Stimulated activated CD4-positive, alpha-beta T cell treated with anti-CD3 and anti-CD28 coated beads, Interleukin-12 subunit alpha, Interleukin-12 subunit beta, amount 100 ng/mL, for 48 hours (primary cell): ENCODE measurements at places on chromosomes 7 and 10.

DNA sequence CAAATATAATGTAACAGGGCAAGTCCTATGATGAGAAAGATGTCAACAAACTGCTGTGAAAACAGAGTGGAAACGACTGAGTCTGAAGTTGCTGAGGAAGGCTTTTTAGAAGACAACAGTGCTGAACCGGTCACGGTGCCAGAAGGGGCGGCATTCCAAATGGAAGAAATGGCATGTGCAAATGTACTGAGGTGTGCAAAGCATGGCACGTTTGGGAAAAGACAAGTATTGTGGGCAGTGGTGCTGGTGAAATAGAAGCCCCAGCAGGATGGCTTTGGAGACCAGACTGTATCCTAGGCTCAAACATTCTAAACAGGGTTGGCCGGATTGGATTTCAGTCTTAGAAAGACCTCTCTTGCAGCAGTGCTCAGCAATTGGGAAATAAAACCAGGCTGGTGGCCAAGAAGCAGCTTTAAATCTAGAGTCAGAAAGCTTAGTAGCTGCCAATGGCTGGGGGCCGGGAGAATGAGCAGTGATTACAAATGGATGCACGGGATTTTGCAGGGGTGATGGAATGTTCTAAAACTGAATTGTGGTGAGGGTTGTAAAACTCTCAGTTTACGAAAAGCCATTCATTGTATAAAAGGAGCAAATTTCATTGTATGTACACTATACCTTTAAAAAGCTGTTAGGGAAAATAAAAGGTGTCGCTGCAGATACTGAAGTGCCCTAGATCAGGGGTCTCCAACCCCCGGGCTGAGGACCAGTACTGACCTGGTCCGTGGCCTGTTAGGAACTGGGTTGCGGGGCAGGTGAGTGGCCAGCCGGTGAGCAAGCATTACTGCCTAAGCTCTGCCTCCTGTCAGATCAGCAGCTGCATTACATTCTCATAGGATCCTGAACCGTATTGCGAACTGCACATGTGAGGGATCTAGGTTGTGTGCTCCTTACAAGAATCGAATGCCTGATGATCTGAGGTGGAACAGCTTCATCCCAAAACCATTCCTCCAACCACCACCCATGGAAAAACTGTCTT, 141.6 kb downstream of the HIBADH start:
- no peak for DNase-seq

DNA sequence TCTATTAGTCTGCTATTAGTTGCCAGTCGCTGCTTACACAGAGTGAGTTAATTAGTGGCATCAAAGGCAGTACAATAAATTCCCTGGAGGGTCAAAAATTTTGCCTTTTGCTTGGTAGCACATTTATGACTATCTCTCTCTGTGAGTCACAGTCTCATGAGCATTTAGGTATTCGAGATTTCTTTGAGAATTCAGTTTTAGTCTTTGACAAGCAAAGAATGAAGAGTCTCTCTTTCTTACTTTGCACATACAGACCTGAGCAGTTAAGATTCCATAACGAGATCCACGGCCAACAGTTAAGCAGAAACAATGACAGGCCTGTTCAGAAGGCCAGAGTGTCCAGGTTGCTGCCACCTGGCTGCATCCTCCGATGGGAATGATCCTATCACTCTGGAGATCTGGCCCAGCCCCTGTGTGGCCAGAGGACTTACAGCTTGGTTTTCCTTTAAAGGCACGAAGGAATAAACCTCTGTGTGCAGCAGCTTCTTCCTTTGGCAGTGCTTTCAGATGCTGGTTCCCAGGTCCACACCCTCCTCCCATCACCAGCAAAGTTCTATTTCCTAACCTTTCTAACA, 80.6 kb downstream of the GLI3 start:
- DNase-seq = no peak

DNA sequence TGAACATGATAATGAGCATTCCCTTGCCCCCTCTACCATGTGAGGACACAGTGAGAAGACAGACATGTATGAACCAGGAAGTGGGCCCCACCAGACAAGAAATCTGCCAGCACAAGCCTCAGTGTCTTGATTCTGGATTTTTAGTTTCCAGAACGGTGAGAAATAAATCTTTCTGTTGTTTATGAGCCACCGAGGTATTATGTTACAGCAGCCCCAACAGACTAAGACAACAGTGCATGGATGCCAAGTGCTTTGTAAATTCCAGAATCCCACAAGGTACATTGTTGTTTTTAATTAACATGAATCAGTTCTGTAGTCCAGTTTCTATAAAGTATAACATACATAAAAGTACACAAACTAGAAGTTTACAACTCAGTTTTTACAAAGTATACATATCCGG, 162.2 kb downstream of the ARHGAP21 start:
- DNase-seq = no peak

DNA sequence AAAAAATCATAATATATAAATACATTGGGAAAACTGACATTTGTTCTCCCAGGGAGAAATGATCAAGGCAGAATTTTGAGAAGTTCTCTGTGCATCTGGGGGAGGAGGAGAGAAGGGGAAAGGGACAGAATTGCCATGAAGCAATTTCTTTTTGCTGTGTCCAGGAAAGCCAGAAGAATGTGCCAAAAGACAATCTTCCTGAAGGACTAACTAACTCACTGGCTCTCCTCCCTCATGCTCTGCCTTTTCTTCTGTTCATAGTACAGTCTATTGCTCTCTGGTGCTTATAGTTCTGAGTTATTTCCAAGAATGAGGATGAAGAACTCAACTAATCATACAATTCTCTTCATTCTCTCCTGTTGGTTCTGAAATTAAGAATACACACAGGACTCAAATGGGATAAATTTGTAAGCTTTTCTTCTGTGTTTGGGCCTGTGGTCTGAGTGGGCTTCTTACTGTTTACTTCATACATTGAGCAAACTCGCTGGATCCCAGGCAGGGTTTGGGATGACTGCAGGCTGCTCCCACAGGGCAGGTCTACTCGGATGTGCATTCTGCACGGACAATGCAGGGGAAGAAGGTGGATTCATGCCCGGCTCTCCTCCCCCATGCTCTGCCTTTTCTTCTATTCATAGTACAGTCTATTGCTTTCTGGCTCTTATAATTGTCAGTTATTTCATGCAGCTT, 22.2 kb upstream of the FAM171A1 start:
- DNase-seq = no peak

- no peak for DNase-seq
These were observed 39.6 kb downstream of the YKT6 start for GRCh38 chr7:44240376-44240775.

DNA sequence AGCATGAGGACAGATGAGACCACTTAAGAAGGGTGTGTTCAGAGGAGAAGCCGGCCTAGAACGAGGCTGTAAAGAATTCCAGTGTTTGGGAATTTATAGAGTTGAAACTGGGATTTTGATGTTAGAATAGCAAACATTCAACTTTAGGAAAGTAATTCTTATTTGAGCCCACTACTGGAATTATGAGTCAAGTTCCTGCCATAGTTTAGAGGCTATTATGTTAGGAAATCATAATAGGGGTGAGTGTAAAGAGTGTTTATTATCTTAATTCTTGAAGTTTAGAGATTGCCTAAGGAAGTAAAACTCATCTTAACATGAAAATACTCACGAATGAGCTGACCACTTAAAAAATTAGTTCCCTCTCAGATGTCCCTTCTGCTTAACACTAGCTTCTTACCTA, 2.1 kb downstream of the CBLL1 start:
- DNase-seq = no peak

DNA sequence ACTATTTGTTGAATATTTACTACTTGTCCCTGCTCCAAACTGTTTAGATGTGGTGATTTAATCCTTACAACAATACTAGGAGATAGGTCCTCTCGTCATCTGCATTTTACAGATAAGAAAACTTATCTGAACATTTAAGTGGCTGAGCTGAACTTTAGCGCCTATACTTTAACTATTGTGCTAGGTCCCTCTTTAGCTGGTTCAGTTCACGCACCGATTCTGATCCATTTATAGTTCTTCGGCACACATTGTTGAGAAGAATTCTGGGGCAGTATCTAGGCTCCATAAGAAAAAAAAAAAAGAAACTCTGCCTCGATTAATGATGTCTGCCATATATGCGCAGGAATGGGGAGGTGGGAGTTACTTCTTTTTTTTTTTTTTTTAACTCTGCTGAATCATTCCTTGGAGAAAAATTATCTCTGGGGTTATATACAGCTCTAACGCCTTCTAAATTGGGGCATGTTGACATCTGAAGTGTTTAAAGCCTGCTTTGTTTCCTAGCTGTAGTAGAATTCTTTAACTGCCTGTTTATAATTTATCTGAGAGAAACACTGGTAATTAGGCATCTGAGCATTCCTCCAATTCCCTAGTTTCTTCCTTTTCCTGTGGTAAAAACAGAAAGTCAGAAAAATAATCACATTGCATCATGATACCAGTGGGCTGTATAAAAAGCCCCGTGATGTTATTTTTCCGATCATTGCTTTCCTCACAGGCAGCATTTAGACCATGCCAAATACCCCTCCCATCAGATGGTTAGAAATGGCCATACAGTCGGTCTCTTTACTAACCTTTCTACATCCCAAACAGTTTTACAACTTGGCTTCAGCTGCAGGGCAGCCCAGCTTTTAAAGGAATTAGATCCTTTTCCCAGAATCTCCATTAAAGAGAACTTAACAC, 98.5 kb upstream of the KDM7A start:
- no peak for DNase-seq

DNA sequence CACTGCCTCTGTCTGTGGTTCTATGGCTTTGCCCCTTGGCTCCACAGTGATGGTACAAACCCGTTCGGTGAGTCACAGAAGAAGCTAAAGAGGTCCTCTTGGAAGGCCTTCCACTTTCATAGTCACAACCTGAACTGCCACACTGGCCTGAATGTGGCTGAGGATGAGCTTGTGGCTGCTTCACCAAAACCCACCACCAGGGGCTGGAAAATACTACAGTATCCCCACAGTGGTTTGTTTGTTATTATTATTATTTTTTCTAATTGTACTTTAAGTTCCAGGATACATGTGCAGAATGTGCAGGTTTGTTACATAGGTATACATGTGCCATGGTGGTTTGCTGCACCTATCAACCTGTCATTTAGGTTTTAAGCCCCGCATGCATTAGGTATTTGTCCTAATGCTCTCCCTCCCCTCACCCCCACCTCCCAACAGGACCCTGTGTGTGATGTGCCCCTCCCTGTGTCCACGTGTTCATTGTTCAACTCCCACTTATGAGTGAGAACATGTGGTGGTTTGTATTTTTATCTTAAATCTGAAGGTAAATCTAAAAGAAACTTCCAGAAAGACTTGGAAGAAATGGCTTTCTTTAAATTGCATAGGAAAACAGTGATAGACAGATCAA, 160.8 kb upstream of the NPSR1 start:
- DNase-seq = no peak

- DNase-seq = no peak
These were observed 472.6 kb upstream of the CNTNAP2 start for GRCh38 chr7:145643981-145644380.
